ENCODE measurements at places on chromosomes 12 and 14. TPM values are rescaled to one million over a fixed set of nuclear protein-coding genes. Genes with fewer than 3 reads are reported as not detected.

GRCh38 chr12:19938031-19938430 lies 430.3 kb upstream of the PDE3A start:
- DNase-seq = no peak

Gene REC8
- total RNA-seq = 33.5 TPM

GRCh38 chr14:94025720-94026119 lies 420 bp upstream of the OTUB2 start:
- peak; percentile 26 for DNase-seq

- DNase-seq = peak; percentile 25
Measured at GRCh38 chr12:56840922-56841321, 77.8 kb downstream of the HSD17B6 start.

Gene SLC7A7
- total RNA-seq = 13.3 TPM

DNA sequence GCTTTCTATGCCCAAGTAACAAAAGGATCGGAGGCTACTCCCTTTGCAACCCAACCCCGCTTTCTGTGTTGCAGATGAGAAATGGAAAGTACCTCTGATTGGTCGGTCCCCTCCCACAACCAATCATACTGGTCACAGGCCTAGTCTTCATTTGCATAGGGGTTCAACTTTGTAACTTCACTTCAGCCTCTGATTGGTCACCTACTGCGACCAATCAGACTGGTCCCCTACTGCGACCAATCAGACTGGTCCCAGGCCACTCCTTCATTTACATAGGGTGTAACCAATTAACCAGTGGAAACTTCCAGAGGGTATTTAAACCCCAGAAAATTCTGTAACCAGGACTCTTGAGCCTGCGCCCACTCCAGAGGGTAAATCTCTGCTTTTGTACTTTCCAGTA lies 906.4 kb upstream of the TMEM132C start:
- DNase-seq = no peak

DNA sequence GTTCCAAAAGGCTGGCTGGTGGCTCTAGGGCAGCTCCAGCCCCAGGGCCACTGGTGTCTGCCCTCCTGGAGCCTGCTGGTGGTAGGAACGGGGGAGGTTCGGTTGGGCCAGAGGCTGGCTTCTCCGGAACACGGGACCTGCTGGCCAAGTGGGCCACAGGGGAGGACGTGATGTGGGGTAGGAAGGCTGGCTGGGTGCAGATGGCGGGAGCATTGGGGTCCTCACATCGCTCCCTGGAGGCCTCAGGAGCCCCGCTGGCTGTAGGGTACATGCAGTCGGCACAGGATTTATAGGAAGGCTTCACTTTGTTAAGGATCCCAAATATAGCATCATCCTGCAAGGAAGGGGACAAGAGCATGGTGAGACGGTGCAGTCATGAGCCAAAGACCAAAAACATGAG lies 57.6 kb upstream of the CORO1C start:
- no peak for DNase-seq

DNA sequence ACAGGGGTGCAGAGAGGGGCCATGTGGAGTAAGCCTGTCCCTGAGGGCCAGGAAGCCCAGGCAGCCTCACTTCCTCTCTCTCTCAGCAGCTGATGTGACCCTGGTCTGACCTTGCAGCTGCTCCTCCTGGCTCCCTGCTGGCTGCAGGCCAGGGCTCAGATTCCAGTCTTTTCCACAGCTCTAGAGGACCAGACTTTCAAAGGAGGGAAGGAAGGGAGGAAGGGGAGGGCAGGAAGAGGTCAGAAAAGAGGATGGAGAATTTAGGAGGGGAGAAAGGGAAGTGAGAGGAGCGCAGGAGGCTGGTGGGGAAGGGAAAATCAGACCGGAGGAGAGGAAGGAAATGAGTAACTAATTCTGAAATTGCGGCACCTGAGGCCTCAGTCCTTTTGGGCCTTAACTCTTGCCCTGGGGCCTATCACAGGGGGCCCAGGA lies 40.9 kb upstream of the VASH1 start:
- peak; percentile 12 for DNase-seq

GRCh38 chr12:12804432-12804886 lies 8.7 kb upstream of the DDX47 start:
- peak; percentile 96 for DNase-seq

Gene RTL1
- 0.18 TPM for total RNA-seq

Gene GPR84
- not detected for total RNA-seq

- no peak for DNase-seq
Measured at GRCh38 chr14:32625211-32625610, 296.1 kb downstream of the AKAP6 start.

Gene STYK1
- 1.6 TPM for total RNA-seq
